Upper lobe of right lung (tissue), 1 donor: ENCODE measurements at places on chromosomes 5 and 9. TPM values are rescaled to one million over a fixed set of nuclear protein-coding genes. Genes with fewer than 3 reads are reported as not detected.

- DNase-seq = peak; percentile 89
These were observed 83.4 kb downstream of the RAPGEF1 start for GRCh38 chr9:131656356-131657036.

GRCh38 chr5:79585116-79585515 lies 27.1 kb upstream of the TENT2 start:
- DNase-seq = no peak

DNA sequence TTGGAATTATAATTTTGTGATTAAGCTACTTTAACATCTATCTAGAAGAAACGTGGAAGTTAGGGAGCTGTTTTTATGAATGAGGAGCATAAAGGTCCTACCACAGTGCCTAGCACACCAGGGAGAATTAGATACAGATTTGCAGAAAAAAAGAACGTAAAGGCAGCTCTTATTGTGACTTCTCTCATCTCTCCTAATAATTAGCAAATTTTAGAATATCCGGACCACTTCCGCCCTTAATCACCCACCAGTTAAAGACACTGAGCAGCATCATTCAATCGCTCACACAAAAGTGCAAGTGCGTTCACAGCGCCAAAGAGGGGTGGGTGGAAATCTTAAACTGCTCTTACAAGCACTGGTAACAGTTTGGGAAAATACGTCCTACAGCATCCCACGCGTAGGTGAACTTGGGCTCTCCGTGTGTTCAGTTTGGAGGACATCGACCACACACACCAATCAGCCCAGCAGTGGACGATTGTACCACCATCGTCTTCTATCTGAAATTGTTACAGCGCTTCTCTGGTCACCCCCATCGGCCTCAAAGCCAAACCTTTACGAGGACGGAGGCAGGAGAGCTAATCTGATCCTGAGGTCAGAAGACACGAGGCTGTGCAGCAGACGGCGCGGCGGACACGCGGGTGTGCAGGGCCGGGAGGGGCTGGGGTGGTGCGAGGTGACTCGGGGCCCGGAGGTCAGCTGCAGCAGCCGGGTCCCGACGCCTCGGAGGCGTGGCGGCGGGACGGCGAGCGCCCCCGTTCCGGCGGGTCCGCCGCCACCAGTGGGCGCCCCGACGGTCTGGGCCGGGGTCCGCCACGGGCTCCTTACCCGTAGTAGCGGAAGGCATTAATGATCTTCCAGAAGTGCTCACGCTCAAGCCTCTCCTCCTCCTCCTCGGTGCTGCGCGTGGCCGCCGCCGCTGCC lies 646 bp downstream of the CARNMT1 start:
- DNase-seq = peak; percentile 88

QRFP gene
- total RNA-seq = not detected

GRCh38 chr9:99556998-99557397 lies 264.7 kb upstream of the NR4A3 start:
- DNase-seq = no peak

PCDH1 gene
- total RNA-seq = 66.6 TPM

MRPL22 gene
- total RNA-seq = 31.4 TPM

DNA sequence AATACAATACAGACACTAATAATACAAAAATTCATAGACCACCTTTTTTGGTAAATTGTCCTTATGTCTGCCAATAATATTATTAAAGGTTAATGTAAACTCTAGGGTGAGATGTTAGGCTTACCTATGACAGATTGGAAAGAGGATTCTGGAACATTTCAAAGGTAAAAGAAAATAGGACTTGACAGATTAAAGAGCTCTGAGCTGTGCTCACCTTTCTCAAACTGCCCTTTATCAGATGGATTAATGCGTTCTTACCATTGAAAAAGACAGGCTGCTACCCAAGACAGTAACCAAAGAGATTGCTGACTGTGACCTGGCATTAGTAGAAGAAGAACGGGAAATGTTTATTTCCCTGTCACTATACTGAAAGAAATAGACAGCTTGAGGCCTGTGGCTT lies 156.1 kb upstream of the MRPS30 start:
- DNase-seq = no peak

- DNase-seq = no peak
These were observed 12.3 kb upstream of the KCNIP1 start for GRCh38 chr5:170491479-170491878.

- DNase-seq = no peak
These were observed 54.0 kb downstream of the CCDC171 start for GRCh38 chr9:15606643-15607472.

DNA sequence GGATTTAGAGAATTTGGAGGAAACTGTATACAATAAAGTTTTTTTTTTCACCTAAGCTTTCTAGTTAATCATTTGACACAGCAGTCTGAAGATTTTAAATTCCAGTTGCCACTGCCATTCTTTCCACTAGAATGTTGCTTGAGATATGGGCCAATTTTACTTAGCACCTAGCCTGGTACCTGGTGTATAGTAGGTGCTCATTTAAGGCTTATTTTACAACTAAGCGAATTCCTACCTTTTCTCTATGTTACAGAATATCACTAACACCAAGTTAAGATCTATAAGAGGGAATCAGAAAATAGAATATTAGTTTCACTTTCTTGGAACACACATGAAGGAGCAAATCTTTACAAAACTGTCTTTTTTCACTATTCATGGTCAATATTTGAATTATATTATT lies 3.2 kb upstream of the DDX4 start:
- no peak for DNase-seq

- DNase-seq = no peak
These were observed 37.3 kb downstream of the ARHGEF28 start for GRCh38 chr5:73663161-73663859.

- no peak for DNase-seq
These were observed 32.7 kb downstream of the ZNF366 start for GRCh38 chr5:72474516-72474915.

DNA sequence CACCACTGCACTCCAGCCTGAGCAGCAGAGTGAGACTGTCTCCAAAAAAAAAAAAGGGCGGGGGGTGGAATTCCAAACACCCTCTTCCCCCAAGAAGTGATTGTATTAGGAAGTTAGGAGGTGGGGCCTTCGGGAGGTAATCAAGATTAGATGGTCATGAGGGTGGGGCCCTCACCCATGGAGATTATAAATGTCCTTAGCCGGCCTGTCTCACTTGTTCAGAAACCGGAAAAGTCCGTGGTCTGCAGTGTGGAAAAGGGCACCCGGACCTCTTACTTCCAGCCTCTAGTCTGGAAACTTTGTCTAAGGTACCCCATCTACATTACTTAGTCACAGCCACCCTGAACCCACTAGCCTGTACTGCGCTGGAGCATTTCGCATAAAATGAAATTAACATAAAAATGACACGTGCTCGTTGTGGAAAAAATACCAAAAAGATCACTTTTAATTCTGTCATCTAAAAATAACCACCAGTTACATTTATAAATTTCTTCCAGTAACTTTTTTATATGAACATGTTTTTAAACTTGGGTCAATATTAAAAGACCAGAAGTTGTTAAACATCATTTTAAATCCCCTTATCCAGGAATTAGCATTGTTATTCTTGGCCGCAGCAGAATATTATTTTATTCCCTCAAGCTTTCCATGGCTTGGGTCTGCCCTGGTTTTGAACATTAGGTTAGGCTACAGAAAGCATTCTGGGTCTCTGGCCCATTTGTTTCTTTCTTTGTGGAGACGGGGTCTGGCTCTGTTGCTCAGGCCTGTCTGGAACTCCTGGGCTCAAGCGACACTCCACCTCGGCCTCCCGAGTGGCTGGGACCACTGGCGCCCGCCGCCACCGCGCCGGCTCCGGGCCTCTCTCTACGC lies 1.2 kb upstream of the CKS2 start:
- DNase-seq = no peak

DNA sequence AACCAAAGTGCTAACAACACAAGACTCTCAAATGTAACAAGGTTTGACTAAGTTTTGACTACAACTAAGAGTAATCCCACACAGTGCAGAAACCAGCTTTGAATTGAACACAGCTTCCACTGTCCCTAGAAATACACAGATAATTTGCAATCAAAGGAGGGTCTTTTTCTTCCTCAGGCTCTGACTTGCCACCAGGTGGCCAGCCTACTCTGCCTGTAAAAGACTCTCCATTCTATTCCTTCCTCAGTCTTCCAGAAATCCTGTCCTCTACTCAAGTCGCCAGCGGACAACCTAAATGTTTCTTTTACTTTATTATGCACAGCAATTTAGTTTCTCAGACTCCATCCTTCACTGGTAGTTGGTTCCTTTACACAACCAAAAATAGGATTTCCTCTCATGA lies 32.2 kb upstream of the MCTP1 start:
- DNase-seq = no peak

GRCh38 chr9:71729816-71730526 lies 38.3 kb downstream of the CEMIP2 start:
- no peak for DNase-seq

SPINK6 gene
- total RNA-seq = not detected

TICAM2 gene
- 6.9 TPM for total RNA-seq

- DNase-seq = no peak
These were observed 316.3 kb downstream of the GABRB2 start for GRCh38 chr5:161230221-161230620.

- DNase-seq = no peak
These were observed 13.0 kb downstream of the SUSD3 start for GRCh38 chr9:93071464-93071863.

DNA sequence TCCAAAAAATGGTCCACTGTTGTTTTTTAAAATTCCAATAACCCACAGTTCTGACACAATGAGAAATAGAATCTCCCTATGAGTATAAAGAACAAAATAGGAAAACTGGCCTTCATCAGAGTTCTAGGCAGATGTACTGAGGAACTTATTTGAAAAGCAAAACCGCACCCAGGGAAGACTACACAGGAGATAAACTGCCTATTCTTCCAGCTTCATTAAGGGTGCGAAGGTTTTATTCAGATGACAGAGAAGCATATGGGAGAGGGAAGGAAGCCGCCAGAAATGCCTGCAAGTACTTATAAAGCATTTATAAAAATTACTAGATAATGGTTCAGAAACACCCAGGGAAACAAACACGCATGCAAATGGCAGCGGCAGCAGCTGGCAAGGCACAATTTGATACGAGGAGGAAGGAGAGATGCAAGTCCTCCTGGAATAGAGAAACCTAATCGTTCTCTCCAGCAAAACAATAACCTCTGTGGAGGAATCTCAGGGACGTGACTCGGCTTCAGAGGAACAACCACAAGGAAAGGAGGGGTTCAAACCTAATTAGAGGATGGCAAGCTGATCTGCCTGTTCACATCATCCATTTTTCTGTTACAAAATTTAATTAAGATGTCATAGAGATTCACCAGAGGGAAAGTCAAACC lies 9.0 kb downstream of the TTLL11 start:
- DNase-seq = no peak

RMRP gene
- total RNA-seq = 30,828 TPM

- DNase-seq = no peak
These were observed 412.1 kb upstream of the ADAMTSL1 start for GRCh38 chr9:18061856-18062255.

DNA sequence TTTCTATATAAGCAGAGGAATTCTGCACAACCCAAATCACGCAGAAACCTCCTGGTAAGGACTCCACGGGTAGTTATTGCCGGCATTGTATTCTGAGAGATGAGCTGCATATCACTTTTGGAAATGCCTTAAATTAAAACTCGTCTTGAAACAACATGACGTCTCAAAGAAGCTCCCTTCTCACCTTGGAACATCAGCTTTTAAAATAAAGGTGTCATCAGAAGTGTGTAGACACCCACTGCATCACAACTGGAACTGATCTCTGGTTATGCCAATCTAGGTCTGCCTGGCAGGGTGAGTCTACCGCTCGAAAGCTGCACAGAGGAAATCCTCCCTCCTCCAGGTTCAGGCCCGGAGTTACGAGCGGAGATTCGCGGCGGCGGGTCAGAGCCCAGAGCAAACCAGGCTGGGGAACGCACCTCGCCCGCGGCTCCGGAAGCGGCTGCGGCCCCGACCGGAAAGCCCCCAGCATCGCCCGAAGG lies 974 bp upstream of the SLC12A2 start:
- DNase-seq = no peak

PCDHGC5 gene
- 1.4 TPM for total RNA-seq

DNA sequence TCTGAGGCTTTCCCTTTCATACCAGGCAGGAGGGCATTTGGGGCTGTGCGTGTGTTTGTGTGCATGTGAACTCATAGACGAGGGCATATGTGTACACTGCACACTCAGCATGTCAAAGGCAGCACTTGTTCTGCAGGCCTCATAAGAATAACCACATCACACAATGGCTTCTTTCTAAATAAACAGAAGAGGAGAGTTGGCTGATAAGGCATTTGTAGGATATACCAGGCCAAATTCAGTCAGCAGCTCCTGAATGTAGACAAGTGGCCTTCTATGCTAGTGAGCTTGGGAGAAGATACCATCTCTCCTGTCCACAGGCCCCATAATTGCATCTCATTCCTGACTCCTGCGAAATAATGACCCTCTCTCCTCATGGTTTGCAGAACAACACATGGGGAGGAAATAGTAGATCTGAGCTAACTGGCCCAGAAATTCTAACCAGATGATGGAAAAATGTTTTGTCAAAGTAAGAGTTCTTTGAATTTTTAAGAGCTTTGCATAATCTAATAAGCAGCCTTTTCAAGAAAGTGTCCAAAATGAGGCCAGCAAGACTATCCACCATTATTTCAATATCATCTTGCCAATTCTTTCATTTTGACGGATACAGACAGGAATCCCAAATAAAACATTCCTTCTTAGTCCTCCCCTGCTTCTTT lies 60.5 kb upstream of the GAS1 start:
- no peak for DNase-seq

SLC22A4 gene
- 1.8 TPM for total RNA-seq

GRCh38 chr9:32431940-32432555 lies 47.6 kb downstream of the ACO1 start:
- no peak for DNase-seq

DNA sequence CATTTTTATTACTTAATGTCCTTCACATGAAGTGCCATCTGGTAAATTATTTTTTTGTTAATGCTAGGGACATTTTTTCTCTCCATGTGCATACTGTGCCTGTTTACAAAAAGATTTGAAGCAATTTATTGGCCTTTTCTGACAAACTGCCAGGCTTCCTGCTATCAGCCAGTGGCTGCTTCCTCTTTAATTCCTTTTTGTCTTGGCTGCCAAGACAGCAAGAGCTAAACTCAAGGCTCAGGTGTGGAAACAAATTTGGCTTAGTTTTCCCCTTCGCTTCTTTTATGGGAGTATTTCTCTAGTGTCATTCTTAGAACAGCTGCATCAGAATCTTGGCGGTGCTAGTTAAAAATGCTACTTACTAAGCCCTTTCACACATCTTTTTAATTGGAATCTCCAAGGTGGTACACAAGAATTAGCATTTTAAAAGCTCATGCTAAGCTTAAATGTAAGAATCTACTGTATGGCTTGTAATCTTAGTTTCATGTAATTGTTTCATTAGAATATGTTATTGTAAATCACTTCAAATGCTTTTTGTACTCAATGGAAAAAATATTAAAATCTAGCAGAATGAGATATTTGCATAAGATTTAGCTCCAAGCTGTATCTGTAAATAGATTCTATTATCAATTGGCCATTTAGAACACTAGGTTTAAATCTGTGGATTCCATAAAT lies 134.2 kb upstream of the RASGRF2 start:
- DNase-seq = no peak

DNA sequence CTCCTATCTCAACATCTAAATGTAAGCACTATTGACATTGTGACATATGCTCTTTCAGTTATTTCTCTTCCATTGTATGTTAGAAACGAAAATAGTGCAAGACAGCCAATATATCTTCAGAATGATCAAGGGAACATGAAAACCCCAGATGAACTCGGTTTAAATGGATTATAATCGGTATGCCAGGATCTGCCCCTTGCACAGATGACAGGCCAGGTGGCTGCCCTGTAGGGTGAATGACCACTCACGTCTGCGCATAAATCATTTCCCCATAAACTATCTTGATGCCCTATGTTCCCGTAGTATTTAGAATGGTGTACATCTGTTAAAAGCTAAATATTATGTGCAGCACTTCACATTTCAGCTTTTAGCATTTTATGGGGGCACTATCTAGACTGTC lies 69.7 kb upstream of the RANBP3L start:
- no peak for DNase-seq
